ENCODE measurements at places on chromosomes 12 and 14. TPM values are rescaled to one million over a fixed set of nuclear protein-coding genes. Genes with fewer than 3 reads are reported as not detected.

DNA sequence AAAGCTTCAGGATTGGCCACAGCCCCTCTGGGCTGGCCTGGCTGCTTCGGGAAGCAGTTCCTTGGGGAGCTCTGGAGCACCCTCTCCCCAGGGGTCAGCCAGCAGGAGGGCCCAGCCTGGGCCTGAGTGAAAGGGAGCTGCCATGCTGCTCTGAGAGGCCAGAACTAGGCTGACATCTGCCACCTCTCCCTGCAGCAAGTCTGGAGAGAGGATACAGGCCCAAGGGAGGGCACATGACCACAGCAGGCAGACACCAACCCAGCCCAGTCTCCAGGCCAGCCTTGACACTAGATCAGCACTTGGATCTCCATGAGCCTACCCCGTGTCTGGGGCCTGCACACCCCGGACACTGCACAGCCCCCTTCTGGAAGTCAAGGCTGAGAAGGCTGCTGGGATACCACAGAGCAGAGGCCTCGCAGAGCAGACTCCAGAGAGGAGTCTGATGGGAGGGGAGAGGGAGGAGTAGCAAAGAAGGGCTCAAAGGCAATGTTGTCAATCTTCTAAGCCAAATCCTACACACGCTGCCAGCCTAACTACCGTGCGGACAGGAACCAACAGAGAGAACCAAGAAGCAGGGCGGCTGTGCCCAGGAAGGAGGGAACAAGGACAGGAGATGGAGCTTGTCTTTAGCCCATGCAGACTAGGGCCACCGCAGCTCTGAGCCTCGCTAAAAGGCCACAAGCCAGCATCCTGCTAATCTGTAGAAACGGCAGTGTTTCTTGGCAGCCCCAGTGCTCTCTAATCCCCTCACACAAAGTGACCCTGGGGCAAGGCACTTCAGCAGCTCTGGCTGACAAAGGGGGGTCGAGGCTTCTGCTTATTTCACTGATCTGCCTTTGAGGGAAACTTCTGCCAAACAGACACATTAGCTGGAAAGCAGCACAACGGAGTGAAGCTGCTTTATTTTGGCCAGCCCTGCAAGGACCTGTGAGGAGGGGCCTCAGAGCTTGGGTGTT, 12.9 kb downstream of the COL2A1 start:
- H3K4me1 ChIP-seq, result peaks cover 3% of the 10 kb centered on the region
- no peak for DNase-seq
- H3K27me3 ChIP-seq, result no peaks in the 10 kb centered on the region
- H3K4me3 ChIP-seq, result no peak overlapping the region

GRCh38 chr14:90692061-90692460, 124.2 kb downstream of the TTC7B start:
- no peaks in the 10 kb centered on the region for H3K27me3 ChIP-seq
- no peaks in the 10 kb centered on the region for H3K36me3 ChIP-seq
- no peak overlapping the region for H3K4me3 ChIP-seq
- peaks cover 5% of the 10 kb centered on the region for H3K4me1 ChIP-seq
- DNase-seq, result no peak
- H3K27ac ChIP-seq, result no peak overlapping the region

The MLH3 gene
- total RNA-seq, result 33.4 TPM

The OAS1 gene
- 60.0 TPM for total RNA-seq

DNA sequence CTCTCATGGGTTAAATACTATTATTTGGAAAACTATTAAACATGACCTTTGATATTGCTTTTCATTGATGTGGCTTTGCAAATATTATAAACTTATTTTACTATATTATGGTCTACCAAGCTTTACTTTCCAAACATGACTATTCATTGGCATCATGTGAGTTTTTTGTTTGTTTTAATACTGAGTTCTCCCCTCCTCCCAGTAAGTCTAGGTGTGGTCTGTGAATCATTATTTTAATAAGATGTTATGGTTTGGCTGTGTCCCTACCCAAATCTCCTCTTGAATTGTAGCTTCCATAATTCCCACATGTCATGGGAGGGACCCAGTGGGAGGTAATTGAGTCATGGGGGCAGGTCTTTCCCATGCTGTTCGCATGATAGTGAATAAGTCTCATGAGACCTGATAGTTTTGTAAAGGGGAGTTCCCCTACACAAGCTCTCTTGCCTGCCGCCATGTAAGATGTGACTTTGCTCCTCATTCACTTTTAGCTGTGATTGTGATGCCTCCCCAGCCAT, 80.0 kb downstream of the BORCS5 start:
- no peak overlapping the region for H3K4me3 ChIP-seq
- DNase-seq, result no peak

DNA sequence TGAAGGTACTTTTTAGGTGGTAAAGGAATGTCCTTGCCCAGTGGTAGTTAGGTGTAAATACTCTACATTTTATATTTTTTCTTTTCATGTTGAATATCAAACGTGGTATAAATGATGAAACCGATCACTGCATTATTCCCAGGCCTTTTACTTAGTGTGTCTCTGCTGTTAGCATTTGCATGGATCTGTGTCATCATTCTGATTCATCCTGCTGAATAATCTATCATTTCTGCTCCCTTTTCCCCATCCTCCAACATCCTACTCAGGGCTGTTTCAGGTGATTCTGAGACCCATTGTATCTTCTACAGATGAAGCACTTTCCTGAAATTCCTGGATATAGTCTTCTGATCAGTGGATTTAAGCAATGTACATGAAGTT, 61.0 kb upstream of the PTHLH start:
- no peak overlapping the region for H3K27ac ChIP-seq
- no peaks in the 10 kb centered on the region for H3K36me3 ChIP-seq
- no peak for DNase-seq

GRCh38 chr12:132651444-132652100, 33.0 kb downstream of the P2RX2 start:
- H3K27me3 ChIP-seq, result no peaks in the 10 kb centered on the region
- H3K36me3 ChIP-seq, result peaks cover 80% of the 10 kb centered on the region

- H3K27me3 ChIP-seq, result no peaks in the 10 kb centered on the region
- H3K4me3 ChIP-seq, result no peak overlapping the region
- H3K27ac ChIP-seq, result no peak overlapping the region
- H3K36me3 ChIP-seq, result no peaks in the 10 kb centered on the region
Observed at GRCh38 chr14:38042322-38042721, 165.4 kb upstream of the SSTR1 start.

DNA sequence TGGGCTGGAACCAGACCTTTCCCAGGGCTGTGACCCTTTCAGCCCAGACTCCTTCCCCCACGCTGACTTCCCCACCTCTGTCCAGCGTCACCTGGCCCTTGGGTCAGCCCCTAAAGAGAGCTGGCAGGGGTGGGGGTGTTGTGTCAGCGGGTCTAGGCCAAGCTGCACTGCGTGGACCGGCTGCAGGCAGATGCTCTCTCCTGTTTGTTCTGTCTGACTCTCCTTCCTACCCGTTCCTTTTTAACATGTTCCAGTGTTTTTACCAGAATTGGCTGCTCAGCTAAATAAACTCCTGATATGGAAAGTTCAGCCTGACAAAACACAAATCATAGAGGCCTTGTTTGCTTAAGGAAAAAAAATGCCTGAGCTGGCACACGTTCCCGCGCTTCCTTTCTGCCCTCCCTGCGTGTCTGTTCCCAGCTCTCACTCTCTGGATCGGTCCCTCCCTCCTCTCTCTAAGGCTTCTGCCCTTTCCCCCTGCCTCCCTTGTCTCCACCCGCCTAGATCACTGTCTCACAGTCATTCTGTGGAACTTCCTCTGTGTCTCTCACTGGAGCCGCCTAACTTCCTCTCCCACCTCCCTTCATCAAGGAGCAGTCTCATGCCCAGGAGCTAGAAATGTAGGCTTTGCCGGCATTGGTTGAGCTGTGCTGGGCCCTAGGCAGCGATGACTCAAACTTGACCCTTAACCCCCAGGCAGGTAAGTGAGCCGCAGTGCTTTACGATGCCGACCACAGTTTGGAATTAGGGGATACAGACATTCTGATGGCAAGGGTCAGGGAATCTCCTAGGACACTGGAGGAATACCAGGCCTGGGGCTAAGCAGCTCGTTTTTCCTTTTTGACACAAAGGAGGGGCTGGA, 15.5 kb upstream of the MLXIP start:
- H3K4me1 ChIP-seq, result peaks cover 29% of the 10 kb centered on the region

DNA sequence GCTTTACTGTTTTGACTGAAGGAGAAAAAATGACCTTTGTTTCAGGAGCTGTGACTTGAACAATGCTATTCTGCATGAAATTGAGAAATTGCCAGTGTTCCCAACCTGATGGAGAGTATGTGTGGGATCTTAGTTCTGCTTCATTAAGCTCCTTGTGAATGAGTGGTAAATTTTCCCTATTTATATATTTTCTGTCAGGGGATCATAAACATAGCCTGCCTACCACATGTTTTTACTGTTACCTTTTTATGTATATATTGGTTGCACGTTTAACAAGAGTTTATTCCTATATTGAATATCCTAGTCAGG, 271.7 kb downstream of the PDZRN4 start:
- no peak overlapping the region for H3K27ac ChIP-seq
- no peak for DNase-seq
- H3K4me1 ChIP-seq, result no peaks in the 10 kb centered on the region
- H3K27me3 ChIP-seq, result no peaks in the 10 kb centered on the region
- H3K4me3 ChIP-seq, result no peak overlapping the region

Measured in upper lobe of right lung (tissue), 1 donor.